NCI-H2171 treated with DMSO at 0.1 percent for 48 hours (cell line): ENCODE measurements at places on chromosomes 13 and 19.
A peak's percentile ranks its signal among the peaks of the same experiment; 100 is the strongest.

- DNase-seq = peak; percentile 22
Measured at GRCh38 chr13:24274452-24275021, 34.8 kb upstream of the C1QTNF9 start.

DNA sequence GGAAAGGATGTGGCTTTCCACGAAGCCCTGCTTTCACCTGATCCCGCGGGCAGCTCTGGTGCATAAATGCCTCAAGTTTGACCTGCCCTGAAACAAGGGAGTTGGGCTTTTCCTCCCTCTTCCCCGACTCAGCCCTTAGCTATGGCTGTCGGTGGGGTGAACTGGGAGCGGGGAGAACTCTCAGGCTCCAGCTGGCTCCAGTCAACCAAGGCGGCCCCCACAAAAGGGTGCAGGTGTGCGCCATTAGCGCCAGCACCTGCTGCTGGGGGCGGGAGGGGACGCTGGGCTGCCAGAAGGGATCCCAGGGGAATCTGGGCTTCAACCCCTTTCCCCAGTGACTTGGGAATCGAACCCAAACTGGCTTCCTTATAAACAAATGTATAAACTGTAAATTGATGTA, 7.1 kb upstream of the DHRS12 start:
- DNase-seq = peak; percentile 94

GRCh38 chr19:7257148-7258040, 36.8 kb downstream of the INSR start:
- no peak for DNase-seq

- DNase-seq = peak; percentile 89
Measured at GRCh38 chr19:10936661-10937084, 8.1 kb downstream of the TIMM29 start.

DNA sequence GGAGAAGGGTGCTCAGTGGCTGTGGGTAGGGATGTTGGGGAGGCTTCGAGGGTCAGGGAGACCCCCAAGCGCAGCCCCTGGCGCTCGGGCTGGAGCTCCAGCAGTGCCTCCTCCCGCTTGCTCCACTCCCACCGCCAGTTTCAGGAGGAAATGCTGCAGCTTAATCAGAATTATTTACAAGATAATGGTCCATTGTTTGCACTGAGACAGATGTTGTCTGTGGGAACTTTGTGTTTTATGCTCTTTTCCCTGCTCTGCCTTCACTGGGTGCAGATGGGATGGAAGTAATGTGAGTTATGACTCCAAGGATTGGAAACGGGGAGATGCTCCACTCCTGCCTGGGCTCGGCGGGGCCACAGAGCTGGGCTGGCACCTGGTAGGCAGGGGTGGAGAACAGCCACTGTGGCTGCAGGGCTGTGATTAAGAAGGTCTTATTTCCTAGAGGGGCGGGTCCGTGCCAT, 192.4 kb downstream of the ZNF536 start:
- peak; percentile 68 for DNase-seq

GRCh38 chr19:6718741-6719539, 1.5 kb downstream of the C3 start:
- no peak for DNase-seq

DNA sequence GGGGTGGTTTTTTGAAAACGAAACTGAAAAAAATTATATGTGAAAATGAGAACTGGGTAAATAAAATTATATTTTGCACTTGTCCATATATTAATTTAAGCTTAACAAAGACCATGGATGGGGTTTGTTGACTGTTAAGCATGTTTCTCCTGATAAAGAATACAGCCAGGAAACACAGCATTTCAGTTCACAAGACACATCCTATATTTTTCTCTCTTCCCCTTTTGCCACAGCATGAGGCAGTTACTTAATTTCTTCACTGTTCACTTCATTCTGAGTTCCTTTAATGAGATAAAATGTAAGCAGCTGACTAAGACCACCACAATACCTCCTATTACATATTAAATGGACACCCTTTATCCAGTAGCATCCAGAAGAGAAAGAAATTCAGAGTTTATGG, 64.0 kb downstream of the RXFP2 start:
- no peak for DNase-seq
